ENCODE measurements at places on chromosomes 2 and 18. TPM values are rescaled to one million over a fixed set of nuclear protein-coding genes. Genes with fewer than 3 reads are reported as not detected.

DNA sequence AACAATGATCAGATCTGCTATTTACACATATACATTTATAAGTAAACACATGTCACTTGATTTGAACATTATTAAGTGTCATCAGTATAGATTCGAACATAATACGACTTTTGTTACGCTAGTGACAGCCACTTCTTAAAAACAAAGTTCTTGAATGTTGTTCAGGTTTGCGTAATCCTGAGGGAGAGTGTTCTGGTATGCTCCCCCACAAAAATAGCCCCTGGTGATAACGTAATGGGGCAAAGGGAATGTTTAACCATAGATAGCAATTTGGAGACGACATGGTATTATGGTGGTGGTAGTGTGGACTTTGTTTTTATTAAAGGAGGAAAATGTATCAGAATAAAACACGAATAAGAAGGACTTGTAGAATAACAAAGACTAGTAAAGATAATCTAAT is 90.6 kb downstream of the PLEKHM3 start:
- no peak for DNase-seq

DNA sequence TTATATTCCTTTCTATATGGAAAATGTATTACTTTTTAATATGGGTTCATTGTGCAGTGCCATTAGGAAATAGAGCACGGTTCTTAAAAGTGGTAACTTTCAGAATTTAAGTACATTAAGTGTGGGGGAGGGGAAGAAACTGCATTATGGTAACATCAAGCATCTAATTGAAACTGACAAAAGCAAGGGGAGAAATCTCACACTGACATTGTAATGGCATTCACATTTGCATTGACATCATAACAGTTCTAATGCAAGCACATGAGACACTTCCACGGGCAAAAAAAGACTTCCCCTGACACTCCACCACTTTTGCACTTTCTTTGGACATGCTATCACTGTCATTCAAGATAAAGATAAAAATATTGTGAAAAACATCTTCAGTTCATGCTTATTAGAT is 431.3 kb upstream of the SMIM21 start:
- DNase-seq: no peak

DNA sequence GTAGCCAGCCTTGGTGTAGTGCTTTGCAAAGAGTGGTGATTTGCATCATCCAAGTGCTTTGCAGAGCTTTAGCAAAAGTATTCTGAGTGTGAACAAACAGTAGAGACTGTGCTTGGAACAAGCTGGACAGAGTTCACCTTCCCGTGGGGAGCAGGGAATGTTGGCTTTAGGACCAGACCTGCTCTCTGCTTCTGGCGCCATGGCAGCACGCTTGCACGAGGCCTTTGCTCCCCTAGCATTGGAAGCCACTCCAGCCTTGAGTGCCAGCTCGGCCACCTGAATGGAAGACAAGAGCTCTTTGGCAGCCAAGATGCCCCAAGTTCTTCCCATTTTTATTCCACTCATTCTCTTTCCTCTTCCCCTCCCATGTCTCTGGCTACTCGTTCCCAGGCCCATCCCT is 250.8 kb upstream of the OSR1 start:
- no peak for DNase-seq

DNA sequence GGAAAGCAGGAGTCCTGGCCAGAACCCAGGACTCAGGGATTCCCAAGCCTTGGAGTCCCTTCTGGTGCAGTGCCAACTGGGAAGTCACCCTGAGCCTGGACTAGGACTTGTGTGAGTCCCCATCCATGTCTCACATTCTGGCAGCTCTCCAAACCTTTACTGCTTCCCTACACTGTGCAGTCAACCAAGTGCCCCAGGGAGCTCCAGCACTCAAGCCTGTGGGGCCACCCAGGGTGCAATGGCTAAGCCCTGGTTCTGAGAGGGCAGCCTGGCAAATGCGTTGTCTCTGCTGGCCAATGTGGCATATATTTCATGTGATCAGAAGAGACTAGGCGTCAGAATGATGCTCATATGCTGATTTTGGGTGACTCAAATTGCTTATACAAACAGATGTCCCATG is 223.4 kb downstream of the SP3 start:
- no peak for DNase-seq

- DNase-seq: no peak
Measured at GRCh38 chr18:43001821-43002220, 113.7 kb downstream of the RIT2 start.

GRCh38 chr2:31735716-31736115 is 155.0 kb upstream of the SRD5A2 start:
- DNase-seq: no peak

DNA sequence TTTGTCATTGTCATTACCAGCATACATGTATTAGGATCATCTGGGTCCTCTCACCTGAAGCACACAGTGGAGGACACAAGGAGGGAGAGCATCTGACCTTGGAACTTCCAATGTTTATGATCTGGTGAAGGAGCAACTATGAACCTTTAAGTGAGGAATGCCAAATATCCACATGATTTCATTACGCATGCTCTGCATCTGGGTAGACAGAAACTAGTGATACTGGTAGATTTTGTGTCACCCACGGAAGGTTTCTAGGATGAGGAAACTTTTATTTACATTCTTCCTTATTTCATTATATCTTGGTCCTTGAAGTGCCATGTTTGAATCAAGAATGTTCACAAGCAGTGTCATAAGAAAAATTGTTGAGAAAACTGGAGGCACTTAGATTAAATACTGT is 32.1 kb downstream of the SPC25 start:
- DNase-seq: no peak

GRCh38 chr18:48296581-48296980 is 112.6 kb downstream of the ZBTB7C start:
- DNase-seq: no peak

- no peak for DNase-seq
Measured at GRCh38 chr2:200274116-200275075, 32.1 kb upstream of the SPATS2L start.

- DNase-seq: no peak
Measured at GRCh38 chr2:125397535-125398251, 1258.3 kb upstream of the GYPC start.

DNA sequence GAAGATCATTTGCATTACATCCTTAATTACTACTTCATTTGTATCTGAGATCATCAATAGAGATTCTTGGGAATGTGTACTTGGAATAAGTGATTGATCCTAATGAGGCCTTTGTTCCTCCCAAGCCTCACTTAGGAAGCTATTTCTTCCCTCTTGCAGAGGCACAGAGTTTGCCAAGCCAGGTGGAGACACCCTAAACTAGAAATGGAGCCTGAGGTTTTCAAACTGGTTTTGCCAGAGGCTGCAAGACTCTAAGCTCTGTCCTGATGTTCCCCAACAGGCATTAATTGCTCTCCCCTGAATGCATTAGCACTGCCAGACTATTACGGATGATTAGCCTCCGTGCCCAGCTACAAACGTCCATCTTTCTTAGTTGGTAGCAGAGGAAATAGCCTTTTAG is 125.2 kb upstream of the LGALSL start:
- no peak for DNase-seq

- peak; percentile 88 for DNase-seq
Measured at GRCh38 chr2:217920879-217921603, 81.8 kb downstream of the TNS1 start.

- no peak for DNase-seq
Measured at GRCh38 chr2:203711399-203711798, 5.0 kb downstream of the CD28 start.

- no peak for DNase-seq
Measured at GRCh38 chr2:231617059-231617926, 24.6 kb downstream of the TEX44 start.

GRCh38 chr18:59957957-59958356 is 58.2 kb downstream of the PMAIP1 start:
- DNase-seq: no peak

- no peak for DNase-seq
Measured at GRCh38 chr2:160140471-160140870, 59.6 kb downstream of the ITGB6 start.

- no peak for DNase-seq
Measured at GRCh38 chr2:233199870-233200269, 51.6 kb upstream of the ATG16L1 start.

DNA sequence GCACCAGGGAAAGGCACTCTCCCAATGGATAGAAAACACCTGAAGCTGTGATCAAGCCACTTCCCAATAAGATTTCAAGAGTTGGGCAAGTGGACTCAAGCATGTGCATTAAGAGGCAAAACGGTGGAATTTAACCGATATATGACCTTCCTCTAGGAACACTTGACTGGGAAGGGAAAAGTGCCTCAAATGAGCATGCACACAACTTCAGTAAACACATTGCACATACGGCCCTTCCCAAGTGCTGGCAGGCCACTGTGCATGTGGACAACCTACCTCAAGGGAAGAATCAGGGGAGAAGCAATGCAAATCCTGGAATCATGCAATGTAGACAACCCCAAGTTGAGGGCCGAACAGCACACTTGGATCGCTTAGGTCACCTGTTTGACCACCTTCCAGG is 23.9 kb upstream of the SH3RF3 start:
- DNase-seq: no peak

DNA sequence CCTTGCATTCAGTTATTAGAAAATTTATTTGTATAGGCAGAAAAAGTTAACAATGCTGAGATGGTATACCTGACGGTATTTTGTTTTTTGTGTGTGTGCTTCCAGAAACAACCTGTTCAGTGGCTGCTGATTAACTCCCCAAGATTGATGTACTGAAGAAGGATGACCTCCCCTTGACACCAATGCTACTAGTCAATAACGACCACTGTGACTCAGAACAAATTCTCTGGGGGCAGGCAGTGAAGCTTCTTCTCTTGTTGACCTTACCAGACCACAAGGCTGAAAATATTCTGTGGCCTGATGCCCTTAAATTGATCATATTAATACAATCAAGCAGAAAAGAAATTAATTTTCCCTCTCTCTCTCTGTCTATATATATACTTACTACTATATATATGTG is 1182.9 kb upstream of the CRIM1 start:
- no peak for DNase-seq

- no peak for DNase-seq
Measured at GRCh38 chr18:69518989-69519388, 118.3 kb downstream of the DOK6 start.

GRCh38 chr2:195318440-195319111 is 338.4 kb upstream of the SLC39A10 start:
- no peak for DNase-seq

GRCh38 chr2:65443509-65444186 is 11.2 kb upstream of the SPRED2 start:
- no peak for DNase-seq

DNA sequence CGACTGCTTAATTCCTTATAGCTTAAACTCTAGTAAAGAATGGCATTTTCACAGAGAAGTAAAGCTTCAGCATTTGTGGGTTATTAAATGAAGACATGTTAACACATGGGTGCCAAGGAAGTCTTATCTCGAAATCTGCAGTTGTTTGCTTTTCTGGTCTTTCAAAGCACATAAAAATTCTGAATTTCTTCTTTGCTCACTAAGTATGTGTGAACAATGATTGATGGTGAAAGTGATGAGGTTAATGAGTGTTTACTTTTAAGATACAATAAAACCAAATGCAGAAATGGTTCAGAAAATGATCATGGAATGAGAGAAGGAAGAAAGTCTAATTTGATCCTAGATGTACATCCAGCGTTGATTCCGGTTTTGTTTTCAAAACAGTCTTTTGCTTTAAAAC is 234.6 kb upstream of the RAB12 start:
- no peak for DNase-seq

AFG3L2 gene
- 84.6 TPM for total RNA-seq

CGREF1 gene
- total RNA-seq: 6.9 TPM

HOXD13 gene
- not detected for total RNA-seq

FEV gene
- not detected for total RNA-seq

ATP6V1C2 gene
- total RNA-seq: 0.09 TPM

CELF4 gene
- 1.4 TPM for total RNA-seq

EDAR gene
- not detected for total RNA-seq

MOB1A gene
- total RNA-seq: 63.2 TPM

MERTK gene
- 11.0 TPM for total RNA-seq

MROH2A gene
- not detected for total RNA-seq

HOXD9 gene
- not detected for total RNA-seq

SH3RF3 gene
- 8.8 TPM for total RNA-seq

Data from right cardiac atrium (tissue), 5 donors.